WTC11 (cell line): ENCODE measurements at places on chromosomes 6 and 20. TPM values are rescaled to one million over a fixed set of nuclear protein-coding genes. Genes with fewer than 3 reads are reported as not detected.

- peak; percentile 97 for DNase-seq
- peak within 1 kb of the TSS; percentile 86 for H3K4me3 ChIP-seq
- H3K36me3 ChIP-seq = no peaks in the 10 kb centered on the region
- H3K27ac ChIP-seq = peak within 1 kb of the TSS; percentile 94
Measured at GRCh38 chr20:20712474-20713243, at the start of gene RALGAPA2. Gene RALGAPA2 (minus strand): TSS chr20:20712644. CDS start chr20:20712480, 164 bp downstream.

DNA sequence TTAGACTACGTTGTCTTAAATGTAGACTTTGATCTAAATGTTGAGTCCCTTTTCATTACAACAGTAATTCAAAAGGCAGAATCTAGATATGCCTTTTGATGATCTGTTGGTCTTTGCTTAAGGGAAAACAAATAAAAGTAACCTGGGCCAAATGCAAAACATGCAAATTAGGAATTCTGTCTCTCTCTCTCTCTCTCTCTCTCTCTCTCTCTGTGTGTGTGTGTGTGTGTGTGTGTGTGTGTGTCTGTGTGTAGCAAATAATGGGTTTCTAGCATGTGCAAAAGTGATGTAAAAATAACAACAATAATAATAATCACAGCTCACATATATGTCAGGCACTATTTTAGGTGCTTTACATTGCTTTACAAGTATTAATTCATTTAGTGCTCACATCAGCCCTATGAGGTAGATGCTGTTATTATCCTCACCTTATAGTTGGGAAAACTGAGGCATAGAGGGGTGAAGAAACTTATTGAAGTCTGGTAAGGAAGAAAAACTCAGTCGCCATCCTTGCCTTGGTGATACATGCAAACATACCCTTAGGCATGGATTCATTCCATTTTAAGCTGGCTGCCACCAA is 160.3 kb upstream of the ZNF217 start:
- DNase-seq = no peak
- H3K4me3 ChIP-seq = 0 out of 2 replicates have a peak overlapping the region, but pooled peaks have one; percentile 18
- H3K27ac ChIP-seq = peak overlapping the region; percentile 97
- no peaks in the 10 kb centered on the region for H3K36me3 ChIP-seq
- H3K4me1 ChIP-seq = peaks cover 65% of the 10 kb centered on the region

Gene WFDC11
- not detected in 3 replicates for total RNA-seq

- DNase-seq = no peak
- H3K27ac ChIP-seq = no peak overlapping the region
- H3K27me3 ChIP-seq = no peaks in the 10 kb centered on the region
- H3K36me3 ChIP-seq = no peaks in the 10 kb centered on the region
- no peaks in the 10 kb centered on the region for H3K4me1 ChIP-seq
- H3K4me3 ChIP-seq = no peak overlapping the region
Measured at GRCh38 chr6:16583144-16583762, 178.0 kb downstream of the ATXN1 start.

Gene PCIF1
- total RNA-seq = 37.7 to 42.2 TPM (median 39.4 TPM) in 3 replicates
